ENCODE measurements at places on chromosomes 16 and 17.

DNA sequence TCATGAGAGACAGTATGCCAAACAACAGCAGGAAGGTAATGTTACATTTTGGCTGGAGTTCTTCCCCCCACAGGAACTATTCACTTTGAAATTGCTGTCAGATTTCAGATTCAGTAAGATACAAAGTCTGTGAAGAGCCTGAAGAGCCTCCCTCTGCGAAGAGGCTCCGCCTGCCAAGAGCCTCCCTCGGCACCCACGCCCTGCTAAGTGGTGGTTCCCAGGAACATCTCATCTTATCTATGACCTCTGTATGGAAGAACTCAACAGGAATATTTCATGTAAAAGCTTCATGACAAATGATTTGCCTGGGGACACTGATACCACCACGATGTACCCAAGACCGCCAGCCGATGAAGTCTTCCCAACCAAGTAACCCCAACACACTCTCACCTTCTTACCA is 3.2 kb downstream of the ZC3H7A start:
- no peak for DNase-seq

DNA sequence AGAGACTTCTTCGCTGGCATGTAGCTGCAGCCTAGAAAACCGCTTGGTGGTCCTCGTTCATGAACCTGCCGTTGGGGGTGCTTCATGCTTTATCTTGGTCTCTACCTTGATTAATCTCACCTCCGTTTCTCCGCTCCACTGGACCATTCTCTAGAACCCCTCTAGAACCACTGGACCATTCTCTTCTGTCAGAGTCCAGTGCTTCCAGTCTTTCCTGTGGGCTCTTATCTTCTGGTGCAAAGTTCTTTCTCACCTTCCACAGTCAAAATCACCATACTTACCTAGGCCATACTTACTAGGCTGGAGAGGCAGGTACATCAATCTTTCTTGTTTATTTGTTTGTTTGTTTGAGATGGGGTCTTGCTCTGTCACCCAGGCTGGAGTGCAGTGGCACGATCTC is 71.4 kb downstream of the PITPNC1 start:
- no peak for DNase-seq

DNA sequence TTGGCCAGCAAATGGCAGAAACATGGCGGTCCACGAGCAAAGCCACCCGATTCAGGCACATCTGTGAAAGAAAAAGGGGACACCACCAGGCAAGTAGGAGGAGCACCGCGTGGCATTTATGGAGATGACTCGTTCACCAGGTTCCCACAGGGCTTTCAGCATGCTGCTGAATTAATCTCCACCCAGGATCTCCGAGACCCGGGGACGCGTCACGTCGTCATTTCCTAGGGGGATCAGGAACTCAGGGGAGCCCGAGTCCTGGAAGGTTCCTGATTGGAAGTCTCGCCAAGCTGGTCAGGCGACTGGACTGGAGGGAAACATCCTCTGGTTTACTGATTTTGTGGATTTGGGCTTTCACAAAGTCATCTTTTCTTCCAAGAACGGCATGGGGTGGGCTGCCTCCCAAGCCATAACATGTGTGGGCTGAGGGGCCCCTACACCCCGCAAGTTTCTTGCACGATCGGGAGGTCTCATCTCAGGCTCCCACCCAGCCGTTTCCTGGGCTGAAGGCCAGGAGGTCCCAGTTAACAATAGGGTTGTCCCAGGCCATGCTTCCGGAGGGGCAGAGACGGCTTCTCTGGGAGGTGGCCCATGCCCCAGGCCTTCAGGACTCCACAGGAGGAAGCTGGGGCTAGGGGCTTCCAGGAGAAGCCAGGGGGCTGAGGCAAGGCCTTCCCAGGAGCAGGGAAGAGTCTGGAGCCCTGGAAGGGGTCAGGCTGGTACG is 645 bp downstream of the DNAH17 start:
- no peak for DNase-seq

GRCh38 chr17:862582-862981 is 80.4 kb downstream of the MRM3 start:
- DNase-seq: no peak

- DNase-seq: no peak
Measured at GRCh38 chr17:79672496-79672895, 58.2 kb upstream of the ENPP7 start.

- no peak for DNase-seq
Measured at GRCh38 chr16:66471264-66471663, 44.2 kb downstream of the BEAN1 start.

DNA sequence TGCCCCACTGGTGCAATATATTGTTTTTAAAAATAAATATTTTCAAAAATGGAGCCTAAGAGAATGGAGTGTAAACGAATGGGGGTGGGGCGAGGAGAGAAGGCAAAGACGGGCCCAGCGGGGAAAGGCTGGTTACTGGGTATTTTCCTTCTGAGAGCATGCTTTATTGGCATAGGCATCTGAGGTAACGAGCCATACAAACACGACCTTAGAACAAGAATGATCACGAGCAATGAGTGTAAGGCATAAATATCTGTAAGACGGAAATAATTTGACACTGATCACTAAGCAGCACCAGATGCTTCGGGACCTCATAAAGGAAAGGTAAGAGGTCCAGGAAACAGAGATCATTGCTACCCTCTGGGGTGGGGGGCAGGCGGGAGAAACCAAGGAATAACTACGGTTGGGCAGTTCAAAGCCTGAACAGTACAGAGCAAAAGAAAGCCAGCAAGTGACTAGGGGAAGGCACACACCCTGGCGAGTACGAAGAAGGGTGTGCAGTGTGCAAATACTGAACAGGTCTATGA is 959 bp downstream of the SSH2 start:
- peak; percentile 14 for DNase-seq

- DNase-seq: no peak
Measured at GRCh38 chr17:74639704-74640151, 16.2 kb upstream of the CD300E start.

DNA sequence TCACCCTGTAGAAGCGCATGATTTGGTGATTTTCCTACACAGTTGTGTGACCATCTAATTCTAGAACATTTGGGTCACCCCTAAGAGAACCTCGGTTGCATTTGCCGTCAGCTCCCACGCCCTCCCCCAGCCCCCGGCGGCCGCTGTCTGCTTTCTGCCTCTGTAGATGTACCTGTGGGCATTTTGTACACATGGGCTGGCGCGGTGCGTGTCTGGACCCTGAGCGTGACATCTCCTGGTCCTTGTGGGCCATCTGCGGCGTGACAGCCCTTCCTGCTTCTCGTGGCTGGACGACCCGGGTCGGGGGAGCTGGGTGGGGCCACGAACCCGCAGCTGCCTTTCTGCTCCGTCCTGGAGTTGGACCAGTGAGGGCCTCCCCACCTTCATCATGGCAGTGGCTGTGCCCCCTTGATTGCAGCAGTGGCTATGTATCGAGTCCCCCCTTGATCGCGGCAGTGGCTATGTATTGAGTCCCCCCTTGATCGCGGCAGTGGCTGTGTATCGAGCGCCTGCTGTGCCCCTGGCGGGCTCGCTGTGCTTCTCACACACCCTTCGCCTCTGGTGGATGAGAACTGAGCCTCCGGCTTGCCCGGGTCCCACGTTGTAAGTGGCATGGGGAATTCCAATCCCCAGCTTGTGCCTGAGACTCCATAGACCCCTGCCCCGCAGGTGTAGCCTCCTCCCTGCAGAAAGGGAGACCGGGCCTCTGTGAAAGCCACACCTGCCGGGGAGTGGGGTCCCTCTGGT is 24.1 kb downstream of the GSE1 start:
- no peak for DNase-seq
